Bronchial epithelial cell (primary cell): ENCODE measurements at places on chromosomes 5 and 9.

DNA sequence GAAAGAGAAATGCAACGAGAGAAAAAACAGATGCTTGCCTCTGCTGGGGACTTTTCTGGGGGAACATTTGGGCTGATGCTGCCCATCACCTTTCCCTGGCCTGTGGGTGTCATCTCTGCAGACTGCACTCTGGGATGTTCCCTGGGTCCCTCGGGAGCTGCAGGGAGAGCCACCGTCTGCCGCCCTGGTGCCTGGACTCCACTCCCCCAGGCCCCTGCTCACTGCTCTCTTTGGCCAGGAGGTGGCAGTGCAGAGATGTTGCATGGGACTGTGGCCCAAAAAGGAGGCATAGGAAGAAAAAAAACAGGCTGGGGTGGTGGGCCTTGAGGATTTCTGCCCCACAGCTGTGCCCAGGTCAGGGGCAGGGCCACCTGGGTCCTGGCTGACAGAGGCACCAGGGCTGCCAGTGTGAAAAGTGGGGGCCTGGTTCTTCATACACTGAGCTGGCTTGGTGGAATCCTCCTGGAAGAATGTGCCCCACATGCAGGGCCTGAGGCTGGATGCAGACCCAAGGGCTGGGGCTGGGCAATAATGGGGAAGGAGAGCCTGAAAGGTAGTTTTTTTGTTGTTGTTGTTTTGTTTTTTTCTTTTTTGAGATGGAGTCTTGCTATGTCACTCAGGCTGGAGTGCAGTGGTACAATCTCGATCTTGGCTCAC, 353.6 kb downstream of the SLIT3 start:
- DNase-seq: peak; percentile 7

- no peak for DNase-seq
Observed at GRCh38 chr5:54049963-54050362, 260.4 kb downstream of the ARL15 start.

DNA sequence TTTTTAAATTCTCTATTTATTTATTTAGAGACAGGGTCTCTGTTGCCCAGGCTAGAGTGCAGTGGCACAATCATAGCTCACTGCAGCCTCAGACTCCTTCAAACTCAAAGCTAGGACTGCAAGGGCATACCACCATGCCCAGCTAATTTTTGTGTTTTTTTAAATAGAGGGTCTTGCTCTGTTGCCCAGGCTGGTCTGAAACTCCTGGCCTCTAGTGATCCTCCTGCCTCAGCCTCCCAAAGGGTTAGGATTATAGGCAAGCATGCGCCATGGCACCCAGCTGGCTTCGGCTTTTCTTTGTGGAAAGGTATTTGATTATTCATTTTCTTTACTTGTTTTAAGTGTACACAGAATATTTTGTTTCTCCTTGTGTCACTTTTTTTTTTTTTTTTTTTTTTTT, 5.2 kb downstream of the ZNF346 start:
- no peak for DNase-seq

- DNase-seq: peak; percentile 1
Observed at GRCh38 chr5:174229514-174230370, 184.2 kb downstream of the NSG2 start.

- DNase-seq: no peak
Observed at GRCh38 chr5:95892784-95893354, 68.8 kb downstream of the ELL2 start.
